ENCODE measurements at places on chromosomes 5 and 9. TPM values are rescaled to one million over a fixed set of nuclear protein-coding genes. Genes with fewer than 3 reads are reported as not detected.

The C9orf153 gene
- polyA plus RNA-seq, result 0.21 TPM

The SPAG8 gene
- 1.3 TPM for polyA plus RNA-seq

The TLE1 gene
- polyA plus RNA-seq, result 6.4 TPM

GRCh38 chr5:61357745-61358144 is 25.7 kb downstream of the ZSWIM6 start:
- DNase-seq, result peak; percentile 9

GRCh38 chr9:27196383-27196782 is 87.4 kb downstream of the TEK start:
- no peak for DNase-seq

- no peak for DNase-seq
Measured at GRCh38 chr9:94625835-94626234, 13.5 kb downstream of the FBP1 start.

DNA sequence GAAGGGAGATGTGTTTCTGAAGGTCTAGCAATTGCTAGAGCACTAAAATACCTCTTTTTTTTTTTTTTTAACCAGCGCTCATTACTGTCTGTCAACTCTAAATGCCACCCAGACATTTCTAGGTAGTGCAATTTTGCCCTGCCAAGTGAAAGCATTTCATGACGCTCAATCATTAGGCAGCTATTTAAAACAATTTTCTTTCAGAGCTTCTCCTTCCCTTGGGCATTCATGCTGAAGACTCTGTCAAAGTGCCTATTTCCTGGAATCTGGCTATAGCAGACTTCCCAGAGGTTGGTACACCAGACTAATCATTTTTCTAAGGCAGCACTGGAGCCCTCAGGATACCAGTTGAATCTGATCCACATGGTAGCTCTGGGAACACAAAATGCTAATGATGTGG is 97.0 kb upstream of the ANKRD55 start:
- DNase-seq, result no peak

- DNase-seq, result peak; percentile 43
Measured at GRCh38 chr5:6634306-6634705, 1.1 kb downstream of the SRD5A1 start.

DNA sequence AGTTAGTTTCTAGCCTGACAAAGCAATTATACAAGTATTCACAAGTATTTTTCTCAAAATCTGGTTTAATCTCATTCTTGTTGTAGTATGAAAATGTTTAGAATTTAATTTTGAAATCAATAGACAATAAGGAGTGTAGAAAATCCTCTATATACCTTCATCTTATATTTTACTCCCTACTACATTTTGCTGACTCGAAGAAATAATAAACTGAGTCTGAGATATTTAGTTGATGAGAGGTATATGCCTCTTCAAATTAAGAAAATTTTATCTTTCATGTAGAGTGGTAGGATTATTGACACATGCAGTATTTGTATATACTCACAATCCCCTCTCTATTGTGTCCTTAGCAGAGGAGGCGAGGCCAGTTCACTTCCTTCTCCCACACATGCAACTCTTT is 477.7 kb downstream of the MAN2A1 start:
- DNase-seq, result no peak
